ENCODE measurements at places on chromosomes 7 and 10.

- no peak for DNase-seq
Observed at GRCh38 chr7:98223351-98223897, 12.2 kb downstream of the BHLHA15 start.

- no peak for DNase-seq
Observed at GRCh38 chr7:100964630-100965029, 4.7 kb upstream of the MUC12 start.

GRCh38 chr7:48876087-48876486 lies 48.3 kb upstream of the CDC14C start:
- no peak for DNase-seq

DNA sequence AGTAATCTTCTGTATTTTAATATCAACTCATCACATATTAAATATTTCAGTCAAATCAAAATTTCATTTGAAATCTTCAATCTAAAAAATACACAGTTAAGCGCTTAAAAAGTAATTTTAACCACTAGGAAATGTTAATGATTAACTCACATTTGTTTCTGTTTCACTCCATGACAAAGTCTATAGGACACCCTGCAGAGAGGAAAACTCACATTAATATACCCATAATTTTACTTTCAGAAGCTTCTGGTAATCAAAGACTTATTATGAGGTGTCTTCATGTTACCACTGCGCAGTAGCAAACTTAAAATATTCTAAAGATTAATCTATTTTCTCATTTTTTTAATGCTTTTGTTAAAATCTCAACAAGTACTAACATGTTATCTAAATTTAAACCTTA lies 41.0 kb upstream of the ZNF518A start:
- no peak for DNase-seq
